Renal cortical epithelial cell (primary cell): ENCODE measurements at places on chromosomes 5 and 9. TPM values are rescaled to one million over a fixed set of nuclear protein-coding genes. Genes with fewer than 3 reads are reported as not detected.

MYO10 gene
- 32.1 and 79.5 TPM in 2 replicates for total RNA-seq

SNCAIP gene
- total RNA-seq = 1.7 and 3.0 TPM in 2 replicates

RNF224 gene
- 0.15 and 0.52 TPM in 2 replicates for total RNA-seq

FAM151B gene
- 0.69 and 7.1 TPM in 2 replicates for total RNA-seq

PCDHGB2 gene
- 0.35 and 2.7 TPM in 2 replicates for total RNA-seq

MZB1 gene
- not detected in 2 replicates for total RNA-seq

MARCOL gene
- not detected in 2 replicates for total RNA-seq

EPB41L4A gene
- 18.1 and 26.1 TPM in 2 replicates for total RNA-seq

PALM2AKAP2 gene
- 1.0 and 20.4 TPM in 2 replicates for total RNA-seq

PCDHGC3 gene
- total RNA-seq = 11.8 and 23.6 TPM in 2 replicates

DAB2IP gene
- 18.2 and 37.5 TPM in 2 replicates for total RNA-seq

ELOVL7 gene
- 17.5 and 27.3 TPM in 2 replicates for total RNA-seq

FBP1 gene
- 0.10 and 2.3 TPM in 2 replicates for total RNA-seq

MLANA gene
- 0.05 TPM in 1 of 2 replicates, not detected in the other for total RNA-seq

CD74 gene
- total RNA-seq = 25.4 and 42.5 TPM in 2 replicates

ANKRD34B gene
- 4.4 and 4.5 TPM in 2 replicates for total RNA-seq

GGTA1 gene
- total RNA-seq = not detected in 2 replicates

ZNF484 gene
- 13.0 and 23.5 TPM in 2 replicates for total RNA-seq

LCN1 gene
- total RNA-seq = not detected in 2 replicates

ECSCR gene
- total RNA-seq = 0.17 and 0.40 TPM in 2 replicates

NUTM2G gene
- not detected in 2 replicates for total RNA-seq

FOXD4L4 gene
- total RNA-seq = 0.20 TPM in 1 of 2 replicates, not detected in the other

PDGFRB gene
- total RNA-seq = 0.30 and 0.52 TPM in 2 replicates

LCN6 gene
- not detected in 2 replicates for total RNA-seq

PSD2 gene
- 0.05 TPM in 1 of 2 replicates, not detected in the other for total RNA-seq

DAPK1 gene
- 41.0 and 263 TPM in 2 replicates for total RNA-seq

FAM169A gene
- 5.6 and 6.9 TPM in 2 replicates for total RNA-seq

CATSPER3 gene
- 0.10 TPM in 1 of 2 replicates, not detected in the other for total RNA-seq

FAM78A gene
- 0.17 and 0.85 TPM in 2 replicates for total RNA-seq

FOXD4L6 gene
- total RNA-seq = 0.10 and 0.17 TPM in 2 replicates

STK32A gene
- total RNA-seq = 0.69 and 3.0 TPM in 2 replicates

ADAMTS6 gene
- total RNA-seq = 2.7 and 41.8 TPM in 2 replicates

SHB gene
- total RNA-seq = 36.6 and 37.3 TPM in 2 replicates

ZDHHC11 gene
- under 0.01 and 2.3 TPM in 2 replicates for total RNA-seq

C7 gene
- not detected in 2 replicates for total RNA-seq

NPR3 gene
- 2.8 and 16.0 TPM in 2 replicates for total RNA-seq

BHMT gene
- total RNA-seq = 2.8 and 4.4 TPM in 2 replicates

CYSRT1 gene
- total RNA-seq = 0.20 and 0.87 TPM in 2 replicates

PCDHGA7 gene
- 0.52 and 2.3 TPM in 2 replicates for total RNA-seq

ACTBL2 gene
- 5.6 and 8.0 TPM in 2 replicates for total RNA-seq

ADAMTSL2 gene
- total RNA-seq = 0.05 TPM in 1 of 2 replicates, not detected in the other

SGCD gene
- under 0.01 and 0.35 TPM in 2 replicates for total RNA-seq

ANKRD31 gene
- under 0.01 and 0.25 TPM in 2 replicates for total RNA-seq

HAVCR1 gene
- 289 and 397 TPM in 2 replicates for total RNA-seq

NR2F1-AS1 gene
- total RNA-seq = 0.69 and 1.8 TPM in 2 replicates

FGD3 gene
- total RNA-seq = 0.35 and 0.52 TPM in 2 replicates

STC2 gene
- 15.1 and 41.0 TPM in 2 replicates for total RNA-seq
